ENCODE measurements at places on chromosomes 6 and 20. TPM values are rescaled to one million over a fixed set of nuclear protein-coding genes. Genes with fewer than 3 reads are reported as not detected.

FAM209B gene
- total RNA-seq = not detected

C20orf202 gene
- not detected for total RNA-seq

ZDHHC14 gene
- total RNA-seq = 6.5 TPM

BANF2 gene
- not detected for total RNA-seq

RIMS1 gene
- 14.0 TPM for total RNA-seq

SLC32A1 gene
- total RNA-seq = not detected

CUL7 gene
- 34.3 TPM for total RNA-seq

ASIP gene
- total RNA-seq = not detected

CRISP2 gene
- not detected for total RNA-seq

SSTR4 gene
- not detected for total RNA-seq

EEF1A2 gene
- total RNA-seq = 2.0 TPM

RIMS4 gene
- not detected for total RNA-seq

OR2H2 gene
- total RNA-seq = not detected

DEFB132 gene
- not detected for total RNA-seq

HLA-DOA gene
- not detected for total RNA-seq

ERVFRD-1 gene
- total RNA-seq = not detected

NXT1 gene
- total RNA-seq = 27.7 TPM

TTLL9 gene
- total RNA-seq = not detected

VARS1 gene
- total RNA-seq = 67.7 TPM

FABP7 gene
- total RNA-seq = not detected
